Activated CD8-positive, alpha-beta T cell treated with anti-CD3 and anti-CD28 coated beads for 36 hours (primary cell): ENCODE measurements at places on chromosomes 5 and 9. TPM values are rescaled to one million over a fixed set of nuclear protein-coding genes. Genes with fewer than 3 reads are reported as not detected.

The PCA3 gene
- total RNA-seq: not detected

The ITGA1 gene
- total RNA-seq: 5.1 TPM

DNA sequence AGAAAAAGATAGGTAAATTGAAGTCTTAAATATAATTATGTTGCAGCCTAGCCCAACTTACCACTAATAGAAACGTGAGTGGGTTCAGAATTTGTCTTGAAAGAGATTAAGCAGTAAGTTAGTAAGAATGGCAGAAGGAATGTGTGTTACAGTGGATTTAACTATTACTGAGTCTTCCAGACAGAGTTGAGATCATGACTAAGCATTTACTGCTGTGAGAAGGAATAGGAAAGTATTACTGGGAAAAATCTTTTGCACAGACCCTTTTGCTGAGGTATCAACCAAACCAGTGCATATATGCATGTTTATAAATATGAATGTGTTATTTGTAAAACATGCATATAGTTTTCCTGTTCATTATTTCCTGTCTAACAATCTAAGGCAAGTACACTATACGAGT is 112.8 kb upstream of the EFNA5 start:
- no peak for DNase-seq

The PALM2AKAP2 gene
- total RNA-seq: not detected
